IMR-90 (cell line): ENCODE measurements at places on chromosomes 6 and 20. TPM values are rescaled to one million over a fixed set of nuclear protein-coding genes. Genes with fewer than 3 reads are reported as not detected.
A peak's percentile ranks its signal among the peaks of the same experiment; 100 is the strongest.

The OR2J1 gene
- not detected in 2 replicates for total RNA-seq

The STMND1 gene
- total RNA-seq, result not detected in 2 replicates

The TULP1 gene
- total RNA-seq, result not detected in 2 replicates

The GJA1 gene
- 314 and 323 TPM in 2 replicates for total RNA-seq

The MMP24 gene
- 0.36 and 0.56 TPM in 2 replicates for total RNA-seq

The ZNF512B gene
- 6.4 and 6.5 TPM in 2 replicates for total RNA-seq

- H3K36me3 ChIP-seq, result no peaks in the 10 kb centered on the region
- peaks cover 9% of the 10 kb centered on the region for H3K4me1 ChIP-seq
- no peaks in the 10 kb centered on the region for H3K27me3 ChIP-seq
- peak overlapping the region; percentile 91 for H3K27ac ChIP-seq
Measured at GRCh38 chr6:47134476-47135189, 92.5 kb upstream of the ADGRF1 start.

DNA sequence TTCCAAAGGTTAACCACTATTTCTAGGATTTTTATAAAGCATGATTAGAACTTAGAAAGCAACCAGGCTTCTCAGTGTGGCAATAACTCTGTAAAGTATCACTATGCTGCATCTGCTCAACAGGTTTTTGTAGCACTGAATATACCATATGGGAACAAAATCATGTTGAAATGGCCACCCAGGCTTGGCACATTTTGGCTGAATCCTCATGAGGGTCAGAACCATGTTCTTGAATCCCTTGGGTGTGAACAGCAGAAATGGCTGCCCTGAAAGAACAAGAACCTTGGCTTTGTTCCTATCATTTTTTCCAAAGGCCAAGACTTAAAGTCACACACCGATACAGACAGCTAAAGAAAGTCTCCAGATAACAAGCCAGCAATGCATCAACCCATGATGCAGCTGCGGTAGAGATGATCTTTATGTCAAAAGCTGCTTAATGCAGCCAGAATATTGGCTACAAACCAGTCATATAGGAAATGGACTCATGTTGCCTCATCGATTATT lies 283.0 kb upstream of the NOX3 start:
- no peak overlapping the region for H3K4me3 ChIP-seq
- 0 out of 2 replicates have a peak, but pooled peaks cover 2% of the 10 kb centered on the region for H3K4me1 ChIP-seq
- H3K27me3 ChIP-seq, result no peaks in the 10 kb centered on the region
- DNase-seq, result no peak

DNA sequence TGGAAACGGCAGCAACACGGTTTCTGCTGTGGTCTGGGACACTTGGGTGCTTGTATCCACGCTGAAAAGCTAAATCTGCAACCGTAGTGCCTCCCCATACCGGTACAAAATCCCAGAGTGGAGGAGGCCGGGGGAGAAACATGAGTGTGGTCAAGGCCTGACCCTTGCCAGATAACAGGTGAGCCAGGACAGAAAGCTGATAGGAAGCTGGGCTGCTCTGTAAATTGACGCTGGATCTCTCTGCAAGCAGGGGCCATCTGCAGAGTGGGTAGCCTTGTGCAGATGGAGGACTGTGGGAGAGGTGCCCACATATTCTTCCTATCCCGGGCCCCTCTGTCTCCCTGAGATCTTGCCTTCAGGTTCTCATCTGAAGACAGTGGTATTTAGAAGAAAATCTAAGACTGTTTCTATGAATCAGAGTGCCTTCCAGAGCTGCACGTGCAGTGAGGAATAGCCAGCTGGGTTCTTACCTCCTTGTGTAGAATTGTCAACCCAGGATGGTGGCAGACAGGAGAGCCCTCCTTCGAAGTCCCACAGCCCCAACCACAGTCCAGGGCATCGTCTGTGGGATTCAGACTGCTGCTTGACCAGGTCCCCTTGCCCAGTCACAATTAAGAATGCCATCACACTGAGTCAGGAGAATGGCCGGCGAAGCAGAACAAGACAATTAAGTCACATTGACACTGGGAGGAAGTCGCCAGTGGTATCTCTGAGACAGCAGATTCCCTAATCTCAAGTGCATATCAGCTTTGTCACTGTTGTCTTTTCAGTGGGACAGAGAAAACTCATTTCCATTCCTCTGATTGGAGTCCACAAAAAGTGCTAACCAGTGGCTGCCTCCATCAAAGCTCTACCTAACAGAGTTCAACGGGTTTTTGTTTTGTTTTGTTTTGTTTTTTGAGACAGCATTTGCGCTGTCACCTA lies 100.0 kb upstream of the RIPOR2 start:
- peaks cover 4% of the 10 kb centered on the region; the same call in 1 of the 2 replicates for H3K4me1 ChIP-seq
- DNase-seq, result no peak
- H3K4me3 ChIP-seq, result no peak overlapping the region
- no peaks in the 10 kb centered on the region for H3K27me3 ChIP-seq
- no peak overlapping the region for H3K27ac ChIP-seq
- H3K36me3 ChIP-seq, result no peaks in the 10 kb centered on the region

DNA sequence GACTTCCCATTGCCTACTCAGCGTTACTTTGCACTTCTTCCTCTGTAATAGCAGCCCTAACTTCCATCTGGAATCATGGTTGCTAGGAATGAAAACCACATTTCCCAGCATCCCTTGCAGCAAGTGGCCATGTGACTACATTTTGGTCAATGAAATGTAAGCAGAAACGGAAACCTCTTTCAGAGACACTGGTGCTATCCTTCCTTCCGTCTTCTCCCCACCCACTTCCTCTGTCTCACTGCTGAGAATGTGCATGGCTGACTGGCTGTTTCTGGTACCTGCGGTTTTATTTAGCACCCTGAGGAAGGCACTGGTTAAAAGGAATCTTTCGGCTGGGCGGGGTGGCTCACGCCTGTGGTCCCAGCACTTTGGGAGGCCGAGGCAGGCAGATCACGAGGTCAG lies 107.4 kb downstream of the SCML4 start:
- H3K27me3 ChIP-seq, result peaks cover 16% of the 10 kb centered on the region
- H3K4me1 ChIP-seq, result peaks cover 6% of the 10 kb centered on the region; the same call in 1 of the 2 replicates
- H3K27ac ChIP-seq, result no peak overlapping the region
- H3K4me3 ChIP-seq, result no peak overlapping the region
- DNase-seq, result peak; percentile 43
- no peaks in the 10 kb centered on the region for H3K36me3 ChIP-seq

DNA sequence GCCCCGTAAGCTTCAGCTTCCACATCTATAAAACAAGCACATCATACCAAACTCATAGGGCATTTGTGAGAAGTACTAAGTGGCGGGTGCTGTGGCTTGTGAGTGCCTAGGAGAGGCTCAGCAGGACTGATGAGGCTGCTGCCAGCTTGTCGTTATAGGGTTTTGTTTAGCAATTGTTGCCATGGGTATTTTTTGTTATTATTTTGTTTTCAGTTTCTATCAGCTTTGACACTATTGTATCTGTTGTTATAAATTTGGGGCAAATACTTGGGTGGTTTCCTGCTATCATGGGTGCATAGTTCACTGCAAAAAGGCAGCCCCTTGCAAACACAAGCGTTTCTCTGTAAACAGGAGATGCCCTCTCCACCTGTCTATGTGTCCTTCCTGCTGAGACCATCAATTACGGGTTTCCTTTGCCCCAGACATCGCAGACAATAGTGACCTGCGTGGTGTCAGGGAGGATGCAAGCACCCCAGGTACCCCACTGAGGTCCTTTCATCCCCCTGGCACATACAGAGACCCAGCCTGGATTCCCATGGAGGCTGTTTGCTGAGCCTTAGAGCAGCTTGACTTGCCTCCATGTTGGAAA lies 3.1 kb upstream of the CCDC167 start:
- no peak overlapping the region for H3K27ac ChIP-seq
- H3K4me3 ChIP-seq, result no peak overlapping the region

- no peak overlapping the region for H3K4me3 ChIP-seq
- no peaks in the 10 kb centered on the region for H3K4me1 ChIP-seq
- no peak overlapping the region for H3K27ac ChIP-seq
- no peak for DNase-seq
Measured at GRCh38 chr20:24954566-24954965, 5.5 kb downstream of the CST7 start.

- H3K4me3 ChIP-seq, result peak overlapping the region; percentile 94
- no peak for DNase-seq
- H3K4me1 ChIP-seq, result 0 out of 2 replicates have a peak, but pooled peaks cover 2% of the 10 kb centered on the region
- no peaks in the 10 kb centered on the region for H3K36me3 ChIP-seq
- no peak overlapping the region for H3K27ac ChIP-seq
Measured at GRCh38 chr6:69795469-69796072, 1.2 kb downstream of the LMBRD1 start.

GRCh38 chr6:2751871-2752270 lies 1.1 kb upstream of the MYLK4 start:
- H3K4me1 ChIP-seq, result peaks cover 6% of the 10 kb centered on the region
- H3K27ac ChIP-seq, result no peak overlapping the region
- H3K36me3 ChIP-seq, result no peaks in the 10 kb centered on the region
- no peaks in the 10 kb centered on the region for H3K27me3 ChIP-seq
- DNase-seq, result no peak

DNA sequence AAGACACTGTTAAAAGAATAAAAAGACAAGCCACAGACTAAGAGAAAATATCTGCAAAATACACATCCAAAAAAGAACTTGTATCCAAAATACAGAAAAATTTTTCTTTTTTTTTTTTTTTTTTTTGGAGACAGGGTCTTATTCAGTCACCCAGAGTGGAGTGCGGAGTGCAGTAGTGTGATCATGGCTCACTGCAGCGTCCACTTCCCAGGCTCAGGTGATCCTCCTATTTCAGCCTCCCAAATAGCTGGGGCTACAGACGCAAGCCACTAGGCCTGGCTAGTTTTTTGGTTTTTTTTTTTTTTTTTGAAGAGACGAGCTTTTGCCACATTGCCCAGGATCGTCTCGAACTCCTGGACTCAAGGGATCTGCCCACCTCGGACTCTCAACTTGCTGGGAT lies 3.1 kb downstream of the ZUP1 start:
- no peaks in the 10 kb centered on the region; the same call in 1 of the 2 replicates for H3K4me1 ChIP-seq
- H3K36me3 ChIP-seq, result no peaks in the 10 kb centered on the region

DNA sequence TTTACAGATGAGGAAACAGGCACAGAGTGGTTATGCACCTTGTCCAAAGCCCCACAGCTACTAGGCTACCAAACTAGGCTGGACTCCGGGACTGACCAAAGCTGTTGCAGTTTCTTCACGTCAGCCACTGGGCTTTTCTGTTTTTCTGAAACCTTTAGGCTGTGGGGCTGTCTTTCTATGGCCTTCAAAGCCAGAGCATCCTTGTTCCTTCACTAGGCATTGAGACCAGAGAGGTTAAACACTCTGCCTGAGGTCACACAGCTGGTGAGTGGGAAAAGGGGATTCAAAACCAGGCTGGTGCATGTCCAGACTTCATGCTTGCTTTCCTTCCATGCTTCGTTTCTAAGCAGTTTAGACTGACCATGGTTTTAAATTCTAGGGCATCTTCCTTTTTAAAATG lies 97.5 kb upstream of the KCNG1 start:
- H3K4me1 ChIP-seq, result peaks cover 26% of the 10 kb centered on the region
- H3K27ac ChIP-seq, result no peak overlapping the region
- H3K27me3 ChIP-seq, result no peaks in the 10 kb centered on the region
- no peaks in the 10 kb centered on the region for H3K36me3 ChIP-seq

DNA sequence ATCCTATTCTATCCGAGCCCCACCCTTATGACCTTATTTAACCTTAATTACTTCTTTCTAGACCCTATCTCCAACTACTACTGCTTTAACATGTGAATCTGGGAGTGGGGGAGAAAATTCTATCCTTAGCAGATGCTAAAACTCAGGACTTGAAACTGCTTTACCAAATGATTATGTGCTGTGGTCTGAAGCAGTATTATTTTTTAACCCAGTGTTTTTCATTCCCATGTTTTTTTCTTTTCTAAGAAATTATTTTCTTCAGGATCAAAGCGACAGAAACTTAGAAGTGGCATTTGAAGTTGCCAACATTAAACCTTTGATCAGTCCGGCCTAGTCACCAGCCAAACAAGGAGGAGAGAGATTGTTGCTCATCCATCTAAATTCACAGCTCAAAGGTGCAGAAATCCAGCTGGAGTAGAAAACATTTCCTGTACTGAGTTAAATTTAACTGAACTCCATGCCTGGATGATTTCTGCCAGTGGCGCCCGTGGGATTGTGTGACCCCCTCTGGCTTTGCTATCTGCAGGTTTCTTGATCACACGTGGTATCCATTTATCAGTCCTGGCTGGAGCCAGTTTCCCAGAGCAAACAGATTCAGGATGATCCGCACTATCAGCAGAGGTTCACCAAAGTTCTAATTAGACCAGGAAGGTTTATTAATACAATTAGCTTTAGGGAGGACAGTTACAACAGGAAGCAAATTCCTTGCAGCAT lies 300.5 kb downstream of the PLCB1 start:
- H3K4me1 ChIP-seq, result peaks cover 1% of the 10 kb centered on the region; the same call in 1 of the 2 replicates
- H3K27ac ChIP-seq, result no peak overlapping the region
- no peaks in the 10 kb centered on the region for H3K36me3 ChIP-seq
- H3K27me3 ChIP-seq, result no peaks in the 10 kb centered on the region

- H3K27me3 ChIP-seq, result no peaks in the 10 kb centered on the region
- no peaks in the 10 kb centered on the region for H3K36me3 ChIP-seq
- no peak overlapping the region for H3K27ac ChIP-seq
- no peaks in the 10 kb centered on the region for H3K4me1 ChIP-seq
- no peak for DNase-seq
- H3K4me3 ChIP-seq, result no peak overlapping the region
Measured at GRCh38 chr6:117229870-117230269, 35.5 kb upstream of the VGLL2 start.

DNA sequence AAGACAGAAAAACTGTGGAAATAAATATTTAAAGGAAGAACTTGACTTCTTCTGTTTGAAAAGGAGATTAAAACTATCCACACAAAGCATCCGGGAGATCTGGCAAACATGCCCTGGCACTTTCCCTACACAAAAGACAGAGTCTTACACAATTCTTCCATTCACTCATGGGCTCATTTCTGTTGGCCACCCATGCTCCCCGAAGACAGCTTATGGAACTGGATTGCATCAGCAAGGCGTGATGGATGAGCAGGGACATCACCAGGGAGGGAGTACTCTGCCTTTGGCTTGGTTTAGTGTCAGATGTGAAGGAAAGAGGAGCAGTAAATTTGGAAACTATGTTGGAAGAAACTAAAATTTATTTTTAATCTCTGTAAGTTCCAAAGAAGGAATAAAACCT lies 379.3 kb downstream of the CD109 start:
- peaks cover 9% of the 10 kb centered on the region; the same call in 1 of the 2 replicates for H3K4me1 ChIP-seq
- no peak overlapping the region for H3K27ac ChIP-seq

DNA sequence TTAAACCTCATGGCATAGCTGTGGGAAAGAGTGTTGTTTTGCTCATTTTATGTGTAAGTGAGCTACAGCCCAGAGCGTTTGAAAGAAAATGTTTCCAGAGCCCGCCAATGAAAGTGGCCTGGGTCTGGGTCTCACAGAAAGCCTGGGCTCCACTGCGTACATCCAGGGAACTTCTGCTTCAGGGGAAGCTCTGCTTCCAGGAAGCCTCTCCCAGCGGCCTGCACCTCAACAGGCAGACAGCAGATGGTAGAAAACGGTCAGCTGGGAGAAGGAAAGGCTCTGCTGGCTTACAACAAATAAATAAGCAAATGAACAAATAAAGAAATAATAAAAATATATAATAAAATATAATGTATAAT lies 270.5 kb upstream of the SUPT3H start:
- no peaks in the 10 kb centered on the region for H3K36me3 ChIP-seq
- H3K4me3 ChIP-seq, result no peak overlapping the region
- no peaks in the 10 kb centered on the region; the same call in 1 of the 2 replicates for H3K27me3 ChIP-seq
- no peak overlapping the region for H3K27ac ChIP-seq
- no peak for DNase-seq
